Stimulated activated CD4-positive, alpha-beta T cell treated with anti-CD3 and anti-CD28 coated beads, Interleukin-1b, Interleukin-23, amount 100 ng/mL, for 48 hours (primary cell): ENCODE measurements at places on chromosomes 5 and 9.

- no peak for DNase-seq
These were observed 415.4 kb upstream of the SEMA6A start for GRCh38 chr5:116989995-116990394.

- no peak for DNase-seq
These were observed 632.5 kb downstream of the ISL1 start for GRCh38 chr5:52015760-52016159.

GRCh38 chr5:177178733-177179304 lies 45.2 kb downstream of the NSD1 start:
- DNase-seq = no peak

DNA sequence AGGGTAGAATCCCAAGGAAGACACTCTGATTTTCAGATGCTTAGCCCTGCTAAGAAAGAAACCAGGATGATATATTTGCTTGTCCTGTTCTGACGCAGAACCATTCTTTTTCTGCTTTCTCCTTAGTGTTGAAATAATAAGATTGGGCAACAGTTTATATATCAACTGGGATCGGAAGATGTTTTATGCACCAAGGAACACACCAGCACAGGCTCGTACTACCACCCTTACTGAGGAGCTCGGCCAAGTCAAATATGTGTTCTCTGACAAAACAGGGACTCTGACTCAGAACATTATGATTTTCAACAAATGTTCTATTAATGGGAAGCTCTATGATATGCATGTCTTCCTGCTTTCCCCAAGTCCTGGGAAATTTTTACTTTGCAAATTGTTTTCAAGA lies 19.0 kb upstream of the RUSC2 start:
- DNase-seq = no peak

DNA sequence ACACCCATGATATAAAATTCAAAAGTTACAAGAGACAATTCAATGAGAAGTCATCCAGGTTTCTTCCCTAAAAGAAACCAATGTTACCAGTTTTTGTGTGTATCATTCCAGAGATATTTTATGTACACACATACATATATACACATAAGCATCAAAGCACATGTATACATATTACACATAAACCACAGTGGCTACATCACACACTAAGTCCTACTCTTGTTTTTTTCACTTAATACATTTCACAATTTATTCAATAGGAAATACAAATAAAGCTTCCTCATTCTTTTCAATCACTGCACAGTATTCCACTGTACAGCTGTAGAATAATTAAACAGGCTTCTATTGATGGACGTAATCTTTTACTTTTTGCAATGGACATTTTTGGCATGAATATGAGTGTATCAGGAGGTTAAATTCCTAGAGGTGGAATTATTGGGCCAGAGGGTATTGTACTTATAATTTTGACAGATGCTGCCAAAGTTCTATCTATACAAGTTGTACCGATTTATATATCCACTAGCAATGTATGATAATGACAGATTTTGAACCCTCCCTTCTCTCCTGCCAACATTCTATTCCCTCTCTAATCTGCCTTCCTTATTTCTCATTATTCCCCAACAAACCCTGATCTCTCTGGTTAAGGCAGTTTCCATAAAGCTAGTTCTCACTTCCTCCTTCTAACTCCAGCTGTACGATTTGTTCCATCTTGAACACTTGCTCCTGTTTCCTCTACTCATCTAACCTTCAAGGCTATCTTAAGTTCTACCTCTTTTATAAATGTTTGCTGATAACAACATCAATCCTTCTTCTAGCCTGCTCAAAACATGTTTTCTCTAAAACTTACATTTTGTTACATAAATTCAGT lies 35.2 kb downstream of the MRPS27 start:
- no peak for DNase-seq

DNA sequence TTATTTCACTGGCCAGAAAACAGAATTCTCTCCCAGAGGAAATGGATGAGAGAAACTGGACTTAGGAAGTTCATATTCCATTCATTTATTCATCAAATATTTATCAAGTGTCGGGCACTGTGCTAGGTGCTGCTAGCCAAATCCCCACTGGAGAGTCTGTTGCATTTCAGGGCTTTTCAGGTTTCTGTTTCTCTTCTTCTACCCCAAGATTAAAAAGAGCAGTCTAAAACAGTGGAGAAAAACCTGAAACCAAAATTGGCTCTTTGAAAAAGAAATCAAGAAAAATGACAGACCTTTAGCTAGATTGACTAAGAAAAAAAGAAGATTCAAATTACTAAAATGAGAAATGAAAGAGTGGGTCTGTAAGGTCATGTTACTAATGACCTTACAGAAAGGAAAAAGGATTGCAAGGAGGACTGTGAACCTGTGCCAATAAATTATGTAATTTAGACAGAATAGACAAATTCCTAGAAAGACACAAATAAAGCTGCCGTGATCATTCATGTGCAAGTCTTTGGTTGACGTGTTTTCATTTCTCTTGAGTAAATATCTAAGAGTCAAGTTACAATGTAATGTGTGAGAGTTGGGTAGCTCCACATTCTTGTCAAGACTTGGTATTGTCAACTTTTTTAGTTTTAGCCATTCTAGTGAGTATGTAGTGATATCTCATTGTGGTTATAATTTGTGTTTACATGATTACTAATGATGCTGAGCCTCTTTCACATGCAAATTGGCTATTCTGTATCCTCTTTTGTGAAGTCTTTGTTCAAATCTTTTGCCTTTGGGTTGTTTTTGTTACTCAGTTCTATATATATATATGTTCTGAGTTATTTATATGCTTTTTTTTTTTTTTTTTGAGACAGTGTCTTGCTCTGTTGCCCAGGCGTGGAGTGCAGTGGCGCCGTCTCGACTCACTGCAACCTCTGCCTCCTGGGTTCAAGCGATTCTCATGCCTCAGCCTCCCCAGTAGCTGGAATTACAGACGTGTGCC lies 23.7 kb downstream of the SNX30 start:
- DNase-seq = no peak

GRCh38 chr5:15070907-15071306 lies 199.3 kb upstream of the ANKH start:
- DNase-seq = no peak

DNA sequence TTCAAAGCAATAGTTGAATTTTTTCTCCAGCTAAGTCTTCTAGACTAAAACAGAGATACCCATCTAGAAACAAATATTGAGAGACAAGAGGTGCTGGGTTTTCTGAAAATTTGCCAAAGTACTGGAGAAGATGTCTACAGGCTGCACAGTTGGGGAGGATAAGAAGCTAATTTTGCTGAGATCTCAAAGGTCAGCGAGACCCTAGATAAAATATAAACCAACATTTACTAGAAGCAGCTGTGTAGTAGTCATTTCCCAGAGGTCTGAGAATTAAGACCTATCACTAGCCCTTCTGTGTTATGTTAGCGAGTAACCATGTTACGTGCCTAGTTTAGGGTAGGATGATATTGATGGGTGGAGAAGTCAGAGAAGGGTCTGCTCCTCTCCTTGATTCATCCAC lies 208.5 kb upstream of the TNC start:
- no peak for DNase-seq

GRCh38 chr9:31236344-31236743 lies 1148.1 kb upstream of the ACO1 start:
- no peak for DNase-seq

DNA sequence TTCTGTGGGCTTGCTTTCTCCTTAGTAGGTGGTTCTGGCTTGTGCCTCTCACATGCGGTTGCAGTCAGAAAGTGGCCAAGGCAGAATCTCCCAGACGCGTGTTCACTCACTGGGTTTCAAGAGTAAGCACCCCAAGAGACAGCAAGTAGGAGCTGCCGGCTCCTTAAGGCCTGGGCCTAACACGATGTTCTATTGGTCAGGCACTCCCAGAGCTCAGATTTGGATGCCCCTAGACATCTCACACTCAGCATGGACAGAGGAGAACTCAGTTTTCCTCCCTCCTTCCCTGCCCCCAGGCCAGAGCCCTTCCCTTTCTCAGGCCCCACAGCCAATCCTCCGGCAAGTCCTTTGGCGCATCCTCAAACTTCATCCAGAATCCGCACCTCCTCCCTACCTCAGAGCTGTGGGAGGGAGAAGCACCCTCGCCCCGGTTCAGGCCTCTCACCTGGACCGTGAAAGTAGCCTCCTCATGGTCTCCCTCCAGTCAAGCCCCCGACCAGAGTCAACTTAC lies 6.5 kb upstream of the CARD19 start:
- no peak for DNase-seq

- DNase-seq = no peak
These were observed 140.2 kb downstream of the C9orf50 start for GRCh38 chr9:129480745-129481144.

DNA sequence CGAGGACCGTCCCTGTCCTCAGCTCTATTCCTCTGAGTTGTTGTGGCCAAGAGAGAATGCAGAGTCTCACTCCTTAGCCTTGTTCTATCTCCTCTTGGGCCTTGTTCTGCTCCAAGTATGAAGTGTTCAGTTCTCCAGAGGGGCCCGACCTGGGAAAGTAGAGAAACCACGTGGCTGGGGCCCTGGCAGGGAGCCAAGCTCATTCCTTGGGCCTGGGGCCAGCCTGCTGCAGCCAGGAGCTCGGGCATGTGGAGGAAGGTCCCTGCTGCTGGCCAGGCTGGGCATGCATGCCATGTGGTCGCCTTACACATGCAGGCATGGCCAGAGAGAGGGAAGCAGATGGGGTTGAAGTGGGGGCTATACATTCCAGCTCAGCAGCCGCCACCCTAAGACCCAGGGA lies 60.7 kb downstream of the COL27A1 start:
- DNase-seq = no peak

- no peak for DNase-seq
These were observed 9.7 kb downstream of the LECT2 start for GRCh38 chr5:135944967-135945560.

- DNase-seq = no peak
These were observed 524 bp downstream of the CCNB1 start for GRCh38 chr5:69167493-69167855.

DNA sequence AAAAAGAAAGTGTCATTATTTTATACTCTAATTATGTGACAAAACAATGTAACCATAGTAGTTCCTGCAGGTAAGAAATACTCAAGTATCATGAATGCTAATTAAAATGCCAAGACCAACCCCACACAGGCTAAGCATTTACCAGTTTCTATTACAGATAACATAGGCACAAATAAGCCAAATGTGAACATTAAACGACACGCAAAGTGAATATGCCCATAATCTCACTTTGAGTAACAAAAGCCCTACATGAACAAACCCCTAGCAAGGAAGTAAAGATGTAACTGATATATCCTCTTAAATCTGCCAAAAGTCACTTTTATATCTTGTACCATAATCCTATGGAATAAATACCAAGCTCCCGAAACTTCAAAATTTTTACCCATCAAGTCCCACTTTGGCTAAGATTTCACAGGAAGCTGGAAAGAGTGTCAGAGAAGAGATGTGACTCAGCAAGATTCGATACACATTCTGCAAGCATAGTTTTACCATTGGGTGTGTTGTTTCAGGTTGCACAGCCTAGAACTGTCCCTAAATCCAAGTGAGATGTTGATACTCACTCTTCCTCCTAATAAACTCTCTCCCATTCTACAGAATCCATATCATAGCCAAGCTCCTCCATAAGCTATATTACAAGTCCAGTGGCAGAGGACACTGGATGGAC lies 28.8 kb downstream of the TRPM6 start:
- no peak for DNase-seq

GRCh38 chr5:68657055-68657961 lies 436.5 kb upstream of the SLC30A5 start:
- DNase-seq = no peak

GRCh38 chr5:59496524-59497134 lies 396.9 kb downstream of the PDE4D start:
- DNase-seq = no peak

DNA sequence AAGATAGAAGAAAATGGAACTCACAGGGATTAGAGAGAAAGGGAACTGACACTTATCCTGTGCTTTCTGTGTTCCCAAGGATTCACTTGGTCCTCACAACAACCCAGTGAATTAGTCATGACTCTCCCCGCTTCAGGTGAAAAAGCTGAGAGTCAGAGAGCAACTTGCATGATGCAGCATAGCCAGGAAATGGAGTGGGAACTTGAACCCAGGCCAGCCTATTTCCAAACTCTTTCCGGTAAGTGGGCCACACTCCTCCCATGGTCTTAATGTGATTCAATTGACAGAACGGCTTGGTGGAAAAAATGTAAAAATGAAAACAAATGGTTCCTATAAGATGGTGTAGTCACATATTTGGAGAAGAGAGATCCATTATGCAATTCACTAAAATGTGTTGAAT lies 45.9 kb upstream of the CEMIP2 start:
- DNase-seq = no peak

GRCh38 chr9:115590011-115590410 lies 472.1 kb upstream of the TNC start:
- DNase-seq = no peak

- DNase-seq = no peak
These were observed 90.2 kb upstream of the ICE1 start for GRCh38 chr5:5332287-5332686.

- DNase-seq = no peak
These were observed 68.6 kb upstream of the ADAMTS2 start for GRCh38 chr5:179413711-179414458.

DNA sequence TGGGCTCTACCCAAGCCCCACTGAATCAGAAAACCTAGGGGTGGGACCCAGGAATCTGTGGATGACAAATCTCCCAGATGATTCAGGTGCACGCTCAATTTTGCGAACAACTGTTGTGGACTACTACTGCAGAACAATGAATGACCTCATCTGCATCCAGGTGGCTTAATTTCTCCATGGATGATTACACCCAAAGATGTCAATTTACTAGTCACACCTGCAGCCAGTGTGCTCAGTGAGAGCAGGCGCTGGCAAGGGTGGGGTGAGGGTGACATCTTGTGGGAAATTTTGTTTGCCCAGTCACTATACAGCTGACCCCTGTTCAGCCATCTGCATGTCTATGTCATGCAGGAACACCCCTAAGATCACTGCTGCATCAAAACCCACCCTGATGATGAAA lies 118.2 kb downstream of the ENTREP1 start:
- DNase-seq = no peak

DNA sequence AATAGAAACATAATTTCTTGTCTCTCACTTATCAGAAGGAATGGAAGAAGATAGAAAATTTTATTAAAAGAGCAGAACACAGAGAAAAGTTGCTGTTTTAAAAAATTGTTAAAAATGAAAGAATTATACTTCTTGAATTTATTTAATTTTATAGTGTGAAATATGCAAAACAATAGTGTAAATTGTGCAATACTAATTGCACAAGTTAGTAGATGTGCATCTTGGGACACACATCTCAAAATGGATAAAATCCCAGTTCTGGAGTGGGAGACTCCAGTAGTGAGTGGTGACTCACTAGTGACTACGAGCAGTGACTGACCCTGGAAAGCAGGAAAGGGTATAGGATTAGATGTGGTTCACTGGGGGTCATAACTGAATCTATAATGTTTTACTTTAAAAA lies 223.2 kb downstream of the MSX2 start:
- no peak for DNase-seq

GRCh38 chr9:89431930-89432725 lies 65.8 kb downstream of the SEMA4D start:
- DNase-seq = no peak

GRCh38 chr9:98403715-98404114 lies 148.3 kb upstream of the TBC1D2 start:
- DNase-seq = no peak

GRCh38 chr9:78031444-78031892 lies at the start of gene GNAQ:
Gene GNAQ, minus strand, starts transcription at chr9:78031811. Its CDS starts 576 bp downstream, at chr9:78031235.
- peak; percentile 8 for DNase-seq

GRCh38 chr5:116281309-116281708 lies 196.5 kb downstream of the COMMD10 start:
- no peak for DNase-seq
